Brain (organoid and tissue), 16 donors: ENCODE measurements at places on chromosomes 1 and 21.

GRCh38 chr1:226814751-226815537 lies 55.5 kb upstream of the PSEN2 start:
- no peak for DNase-seq

GRCh38 chr1:24949331-24949881 lies 19.3 kb upstream of the RUNX3 start:
- DNase-seq: no peak

- DNase-seq: no peak
Measured at GRCh38 chr1:97105531-97105930, 383.9 kb downstream of the PTBP2 start.

GRCh38 chr21:43911015-43911934 lies 46.3 kb downstream of the AGPAT3 start:
- DNase-seq: no peak

DNA sequence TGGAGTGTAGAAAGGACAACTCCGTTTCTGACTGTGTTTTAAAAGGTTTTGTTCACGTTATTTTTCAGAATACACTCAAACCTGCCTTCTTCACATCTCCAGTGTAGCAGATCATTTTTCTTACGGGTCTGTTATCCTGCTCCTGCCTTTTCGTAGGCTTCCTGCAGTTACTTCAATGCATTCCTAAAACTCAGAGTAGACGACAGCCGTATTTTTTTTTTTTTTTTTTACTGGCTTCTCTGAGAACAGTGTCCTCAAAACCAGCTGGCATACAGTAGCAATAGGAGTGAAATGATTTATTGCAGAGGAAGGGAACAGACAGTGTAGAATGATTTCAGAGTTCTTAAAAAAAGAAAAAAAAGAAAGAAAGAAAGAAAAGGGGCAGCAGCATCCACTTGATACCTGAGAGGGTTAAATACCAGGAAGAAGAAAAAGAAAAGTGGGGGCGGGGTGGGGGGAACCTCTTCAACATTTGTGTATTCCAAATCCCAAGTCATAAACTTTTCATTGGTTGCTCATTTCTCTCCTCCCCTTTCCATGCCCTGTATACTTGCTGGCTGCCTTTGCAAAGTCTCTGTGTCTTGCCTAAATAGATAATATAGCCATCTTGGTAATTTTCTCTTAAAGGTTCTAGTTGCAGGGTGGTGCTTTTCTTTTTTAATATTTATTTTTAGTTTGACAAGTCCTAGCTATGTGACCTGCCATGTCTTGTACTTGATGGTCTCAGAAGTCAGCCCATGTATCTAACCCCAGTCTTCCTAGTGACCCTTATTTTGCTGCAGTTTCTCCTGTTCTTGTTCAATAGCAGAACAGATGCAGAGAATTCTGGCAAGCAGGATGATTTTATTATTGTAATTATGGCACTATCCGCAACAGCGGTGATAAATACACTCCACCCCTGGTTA lies 2.8 kb downstream of the TGFB2 start:
- peak; percentile 62 for DNase-seq

- DNase-seq: peak; percentile 93
Measured at GRCh38 chr1:96116731-96117130, 604.9 kb upstream of the PTBP2 start.
